ENCODE measurements at places on chromosomes 5 and 9. TPM values are rescaled to one million over a fixed set of nuclear protein-coding genes. Genes with fewer than 3 reads are reported as not detected.

GRCh38 chr9:121088576-121088975 lies 13.8 kb downstream of the CNTRL start:
- no peak for DNase-seq

- no peak for DNase-seq
Measured at GRCh38 chr9:76464706-76465105, 5.7 kb downstream of the GCNT1 start.

- no peak for DNase-seq
Measured at GRCh38 chr5:87229780-87230179, 37.9 kb upstream of the RASA1 start.

NR2F1 gene
- polyA plus RNA-seq, result not detected

TXNDC8 gene
- not detected for polyA plus RNA-seq

PTGS1 gene
- polyA plus RNA-seq, result 0.39 TPM

C7 gene
- polyA plus RNA-seq, result not detected

DNA sequence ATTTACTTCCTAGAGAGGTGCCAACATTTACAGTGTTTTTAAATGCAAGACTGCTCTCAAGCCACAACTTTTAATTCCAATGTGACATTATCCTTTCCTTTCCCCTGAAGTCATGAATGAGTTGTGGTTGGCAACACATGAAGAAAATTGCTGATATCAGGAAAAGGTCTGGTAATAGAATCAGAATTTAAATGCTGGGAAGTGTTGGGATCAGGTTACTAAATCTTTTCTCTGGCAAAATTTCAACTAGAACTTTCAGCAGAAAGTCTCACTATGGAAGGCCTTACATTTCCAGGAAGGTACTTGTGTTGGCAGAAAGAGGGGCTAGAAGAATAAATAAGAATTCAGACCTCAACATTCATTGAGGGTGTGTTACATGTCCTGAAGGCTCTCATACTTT lies 10.6 kb upstream of the SLC44A1 start:
- DNase-seq, result no peak

- DNase-seq, result no peak
Measured at GRCh38 chr9:5884191-5884590, 6.5 kb upstream of the MLANA start.

DNA sequence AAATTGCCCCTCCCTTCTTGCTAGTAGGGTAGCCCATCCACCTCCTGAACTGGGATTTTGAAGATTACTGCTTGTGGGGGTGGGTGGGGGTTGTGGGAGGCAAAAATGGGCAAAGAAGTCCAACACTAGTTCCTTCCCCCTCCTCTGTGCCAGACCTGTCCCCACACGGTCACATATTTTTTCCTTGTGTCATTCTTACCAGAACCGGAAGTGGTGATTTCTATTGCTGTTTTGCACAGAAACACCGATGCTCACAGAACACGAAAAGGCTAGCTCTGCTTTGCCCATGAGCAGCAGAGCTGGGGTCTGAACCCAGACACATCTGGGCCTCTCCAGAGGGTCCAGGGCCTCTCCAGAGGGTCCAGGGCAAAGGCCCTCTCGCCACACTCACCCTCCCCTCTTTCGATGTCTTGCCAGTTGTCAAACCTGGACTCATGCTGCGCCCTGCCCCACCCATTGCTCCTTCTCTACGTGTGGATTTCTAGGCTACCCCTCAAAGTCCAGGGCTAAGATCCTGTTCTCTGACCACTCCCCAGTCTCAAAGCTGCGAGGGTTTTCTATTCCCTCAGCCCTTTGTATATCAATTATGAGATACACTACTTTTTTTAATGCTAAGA lies 264.4 kb upstream of the MSX2 start:
- no peak for DNase-seq

CHD1 gene
- 7.8 TPM for polyA plus RNA-seq
